Activated CD4-positive, CD25-positive, alpha-beta regulatory T cell treated with anti-CD3 and anti-CD28 coated beads, Interleukin-2, amount 50 U/mL, for 24 hours (primary cell): ENCODE measurements at places on chromosomes 1 and 21.

- ATAC-seq: no peak
Observed at GRCh38 chr1:232432313-232432712, 197.6 kb downstream of the SIPA1L2 start.

DNA sequence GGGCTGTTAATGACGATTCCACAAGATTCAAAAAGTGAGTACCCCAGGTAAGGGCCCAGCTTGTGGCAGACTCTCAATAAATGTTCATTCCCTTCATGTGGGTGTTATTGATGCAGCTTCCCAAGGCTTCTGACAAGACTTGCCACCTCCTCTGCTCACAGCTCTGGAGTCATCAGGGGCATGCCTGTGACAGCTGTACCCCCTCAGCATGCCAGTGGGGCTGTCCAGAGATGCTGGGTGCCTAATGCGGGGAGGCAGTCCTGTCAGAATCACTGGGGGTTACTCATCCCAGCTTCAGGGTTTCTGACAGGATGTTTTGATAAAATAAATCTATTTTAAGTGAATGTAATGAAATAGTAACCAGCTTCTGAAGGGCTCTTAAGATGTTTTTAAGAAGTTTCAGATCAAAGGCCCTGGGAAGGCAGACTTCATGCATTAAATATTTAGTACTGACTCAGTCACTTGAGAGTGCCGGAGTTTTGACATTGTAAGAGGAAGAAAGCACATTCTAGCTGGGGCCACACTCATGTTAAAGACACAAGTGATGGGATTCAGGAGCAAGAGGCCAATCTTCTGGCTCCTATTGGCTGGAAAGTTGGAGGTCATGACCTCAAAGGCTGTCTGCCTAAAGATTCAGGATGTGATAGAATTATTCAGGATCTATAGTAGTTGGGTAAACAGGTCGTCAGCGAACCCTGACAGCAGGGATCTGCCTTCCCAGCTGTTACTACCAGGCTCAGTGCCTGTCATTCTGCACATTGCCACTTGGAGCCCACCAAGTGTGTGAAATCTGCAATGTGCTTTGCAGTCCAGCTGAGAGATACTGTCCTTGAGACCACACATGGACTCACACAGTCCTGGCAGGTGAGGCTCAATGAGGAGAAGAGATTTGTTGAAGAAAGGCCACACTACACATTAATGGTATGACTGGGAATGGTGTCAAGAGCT lies 239.6 kb upstream of the BEND5 start:
- no peak for ATAC-seq

- ATAC-seq: no peak
Observed at GRCh38 chr1:97108179-97108578, 386.6 kb downstream of the PTBP2 start.

GRCh38 chr1:32151319-32151787 lies 28.1 kb upstream of the TXLNA start:
- ATAC-seq: no peak

GRCh38 chr1:204725821-204726448 lies 40.4 kb upstream of the LRRN2 start:
- no peak for ATAC-seq

- no peak for ATAC-seq
Observed at GRCh38 chr1:43267291-43267805, 2.4 kb upstream of the TMEM125 start.

DNA sequence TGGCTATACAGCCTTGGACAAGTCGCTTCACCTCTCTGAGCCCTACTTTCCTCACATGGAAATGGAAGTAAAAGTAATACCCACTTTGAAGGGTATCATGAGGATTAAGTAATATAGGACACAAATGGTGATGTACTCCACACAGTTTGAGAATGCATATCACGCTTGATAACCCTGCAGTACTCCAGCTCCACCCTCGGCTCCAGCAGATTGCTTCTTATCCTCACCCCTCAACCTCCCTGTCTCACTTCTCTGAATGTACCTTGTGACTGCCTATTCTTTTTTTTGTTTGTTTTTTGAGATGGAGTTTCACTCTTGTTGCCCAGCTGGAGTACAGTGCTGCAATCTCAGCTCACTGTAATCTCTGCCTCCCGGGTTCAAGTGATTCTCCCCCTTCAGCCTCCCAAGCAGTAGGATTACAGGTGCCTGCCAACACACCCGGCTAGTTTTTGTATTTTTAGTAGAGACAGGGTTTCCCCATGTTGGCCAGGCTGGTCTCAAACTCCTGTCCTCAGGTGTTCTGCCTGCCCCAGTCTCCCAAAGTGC lies 55.5 kb downstream of the LDLRAD2 start:
- no peak for ATAC-seq

GRCh38 chr1:53285969-53286760 lies 41.7 kb downstream of the LRP8 start:
- no peak for ATAC-seq

DNA sequence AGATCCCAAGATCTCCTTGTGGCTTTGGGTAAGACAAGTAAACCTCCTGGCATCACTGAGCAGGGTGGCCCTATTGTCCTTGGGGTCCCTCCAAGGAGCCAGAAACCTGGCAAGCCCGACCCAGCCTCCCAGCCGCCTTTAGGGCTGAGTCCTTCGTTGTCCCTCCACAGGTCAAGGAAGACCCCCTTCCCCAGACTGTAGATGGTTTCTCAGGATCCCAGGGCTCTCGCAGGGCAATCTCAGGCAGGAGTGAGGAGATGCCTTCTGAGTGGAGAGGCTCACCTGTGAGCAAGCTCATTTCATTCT lies 71.6 kb upstream of the CSF3R start:
- no peak for ATAC-seq

DNA sequence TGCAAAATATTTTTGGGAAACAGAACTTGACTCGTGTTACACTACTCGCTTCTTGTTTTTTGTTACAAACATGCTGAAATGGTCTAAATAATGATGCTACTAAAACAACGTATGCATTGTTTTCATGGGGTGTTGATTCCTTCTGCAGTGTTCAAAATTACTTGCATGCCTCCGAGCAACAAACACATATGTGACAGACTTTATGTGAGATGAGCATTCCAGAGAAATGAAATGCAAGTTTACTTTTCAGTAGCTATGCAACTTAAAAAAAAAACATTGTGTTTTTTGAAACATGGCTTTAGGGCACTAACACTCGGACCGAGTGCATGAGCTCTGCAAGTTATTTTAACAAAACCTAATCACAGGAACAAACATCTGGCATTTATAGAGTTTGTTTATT lies 84.8 kb downstream of the CAMTA1 start:
- no peak for ATAC-seq

GRCh38 chr1:12057382-12057781 lies 5.7 kb upstream of the TNFRSF8 start:
- peak; percentile 52 for ATAC-seq

DNA sequence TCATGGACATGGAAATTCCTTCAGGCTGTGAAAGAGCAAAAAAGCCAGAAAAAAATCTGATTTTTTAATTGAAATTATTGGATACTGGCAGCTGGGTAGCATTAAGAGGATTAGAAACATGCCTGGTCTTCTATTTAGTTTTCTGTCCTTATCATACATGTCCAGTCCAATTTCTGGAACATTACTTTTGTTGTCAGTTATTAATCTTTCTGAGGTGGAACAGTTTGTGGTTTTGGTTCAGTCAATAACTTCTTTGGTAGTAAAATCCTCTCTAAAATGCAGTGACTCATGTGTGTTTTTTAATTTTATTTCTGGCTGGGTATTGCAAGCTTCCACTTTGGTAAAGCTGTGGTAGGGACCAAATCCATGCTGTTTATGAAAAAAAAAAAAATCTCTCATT lies 687.0 kb upstream of the ADGRL2 start:
- no peak for ATAC-seq

GRCh38 chr1:150176593-150176992 lies 26.9 kb downstream of the PLEKHO1 start:
- no peak for ATAC-seq

DNA sequence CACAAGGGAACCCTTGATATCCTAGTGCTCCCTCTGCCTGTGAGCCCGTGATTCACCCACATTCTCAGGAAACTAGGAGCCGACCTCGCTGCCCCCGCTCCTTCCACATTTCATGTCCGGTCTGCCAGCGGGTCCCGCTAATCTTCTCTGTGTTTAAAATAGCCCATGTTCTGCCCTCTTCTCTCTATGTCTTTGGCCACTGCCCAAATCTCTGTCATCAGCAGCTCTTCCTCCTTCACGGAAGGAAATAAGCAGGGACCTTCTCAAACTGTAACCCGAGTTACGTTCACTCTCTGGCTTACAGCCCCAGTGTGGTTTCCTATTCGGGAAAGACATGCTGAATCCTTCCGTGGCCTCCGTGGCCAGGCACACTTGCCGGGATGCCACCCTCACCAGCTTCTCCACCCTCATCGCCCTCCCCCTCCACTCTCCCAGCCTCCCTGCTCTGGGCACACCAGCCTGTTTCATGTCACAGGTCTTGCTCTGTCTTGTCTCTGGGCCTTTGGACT lies 21.1 kb upstream of the UBXN10 start:
- ATAC-seq: no peak

DNA sequence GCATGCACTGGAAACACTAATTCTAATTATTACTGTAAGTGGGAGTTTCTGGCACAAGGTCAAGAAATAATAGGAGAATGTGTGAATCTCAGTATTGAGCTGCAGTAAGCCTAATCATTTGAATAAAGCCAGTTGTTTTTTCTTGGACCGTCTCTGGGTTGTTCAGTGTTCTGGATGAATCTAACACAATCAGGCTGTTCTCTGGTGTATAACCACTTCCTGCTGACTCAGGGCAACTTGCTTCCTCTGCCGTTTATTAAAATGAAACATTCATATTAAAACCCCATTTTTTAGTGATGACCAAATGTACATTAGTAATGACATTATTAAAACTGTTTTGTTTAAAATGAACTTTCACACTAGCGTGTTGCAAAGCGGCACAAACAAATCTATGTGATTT lies 273.1 kb upstream of the SNX7 start:
- peak; percentile 87 for ATAC-seq

- no peak for ATAC-seq
Observed at GRCh38 chr1:116243333-116244054, 129.6 kb upstream of the ATP1A1 start.

- peak; percentile 62 for ATAC-seq
Observed at GRCh38 chr1:201480231-201481003, 11.4 kb upstream of the PHLDA3 start.

- ATAC-seq: no peak
Observed at GRCh38 chr1:163877016-163877415, 555.3 kb downstream of the NUF2 start.

DNA sequence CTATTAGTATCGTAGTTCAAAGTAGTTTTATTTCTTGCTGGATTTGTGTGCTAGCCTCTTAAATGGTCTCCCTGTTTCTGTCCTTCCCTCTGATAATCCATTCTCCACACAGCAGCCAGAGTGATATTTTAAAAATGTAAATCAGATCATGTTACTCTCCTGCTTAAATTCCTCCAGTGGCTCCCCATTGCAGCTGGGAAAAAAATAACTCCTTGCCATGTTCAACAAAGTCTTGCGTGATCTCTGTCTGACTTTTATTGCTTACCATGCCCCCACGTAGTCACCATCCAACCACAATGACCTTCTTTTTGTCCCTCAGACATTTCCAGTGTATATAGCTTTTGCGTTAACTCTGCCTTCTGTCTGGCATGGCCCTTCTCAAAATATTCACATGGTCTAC lies 178.8 kb downstream of the FGGY start:
- ATAC-seq: no peak

GRCh38 chr1:29330089-29330488 lies 93.8 kb downstream of the PTPRU start:
- ATAC-seq: no peak

- ATAC-seq: no peak
Observed at GRCh38 chr1:228871314-228872061, 136.2 kb downstream of the RHOU start.

GRCh38 chr1:17765444-17766411 lies 10.6 kb downstream of the ACTL8 start:
- no peak for ATAC-seq

- no peak for ATAC-seq
Observed at GRCh38 chr1:36752431-36752830, 269.7 kb upstream of the CSF3R start.

- no peak for ATAC-seq
Observed at GRCh38 chr1:42165511-42166210, 1.1 kb upstream of the GUCA2A start.

- no peak for ATAC-seq
Observed at GRCh38 chr1:151981178-151981525, 12.5 kb downstream of the S100A10 start.

GRCh38 chr1:223711173-223711572 lies 1.2 kb upstream of the CAPN2 start:
- ATAC-seq: no peak

- ATAC-seq: no peak
Observed at GRCh38 chr1:97560714-97561113, 360.1 kb downstream of the DPYD start.

DNA sequence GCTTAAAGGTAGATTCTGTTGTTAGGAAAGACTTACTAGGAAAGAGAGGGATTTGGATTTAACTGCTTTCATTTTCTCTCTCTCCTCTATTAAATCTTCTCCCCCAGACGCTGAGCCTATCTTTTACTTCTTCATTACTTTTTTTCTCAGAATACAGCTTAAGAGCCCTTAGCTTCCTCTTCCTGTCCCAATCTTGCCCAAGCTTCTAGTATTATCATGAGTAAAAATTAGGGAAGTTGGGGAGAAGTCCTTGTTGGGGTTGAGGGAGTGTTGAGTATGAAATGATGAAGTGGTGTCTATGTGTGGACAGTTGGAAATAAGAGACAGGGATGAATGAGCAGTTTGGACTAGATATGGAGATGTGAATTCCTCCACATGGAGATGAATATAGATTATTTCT lies 35.0 kb downstream of the ACP6 start:
- no peak for ATAC-seq

DNA sequence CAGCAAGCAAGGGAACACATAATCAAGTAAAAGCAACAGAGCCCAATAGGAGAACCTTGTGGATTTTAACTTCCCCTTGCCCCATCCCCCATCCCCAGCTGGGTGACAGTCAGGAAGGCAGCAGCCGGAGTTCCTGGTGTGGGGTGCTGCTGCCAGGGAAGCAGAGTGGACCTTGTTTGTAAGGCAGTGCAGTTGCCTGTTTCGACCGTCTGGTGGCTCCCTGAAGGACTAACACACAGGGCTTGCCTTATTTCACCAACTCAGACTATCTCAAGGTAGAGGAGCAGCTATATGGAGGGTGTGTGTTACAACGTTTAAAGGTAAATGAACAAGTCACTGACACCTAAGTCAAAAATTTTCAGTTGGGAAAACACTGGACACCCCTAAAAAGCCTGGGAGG lies 6.6 kb downstream of the KRTAP10-8 start:
- peak; percentile 31 for ATAC-seq

- no peak for ATAC-seq
Observed at GRCh38 chr1:1997576-1997975, 6.0 kb downstream of the CFAP74 start.
